Calu3 (cell line): ENCODE measurements at places on chromosomes 5 and 9.

- DNase-seq = peak; percentile 47
Observed at GRCh38 chr5:56356121-56356835, 123.1 kb upstream of the ANKRD55 start.

GRCh38 chr9:70061776-70062175 lies 18.1 kb downstream of the MAMDC2 start:
- no peak for DNase-seq

- DNase-seq = no peak
Observed at GRCh38 chr5:51488803-51489642, 105.8 kb downstream of the ISL1 start.

DNA sequence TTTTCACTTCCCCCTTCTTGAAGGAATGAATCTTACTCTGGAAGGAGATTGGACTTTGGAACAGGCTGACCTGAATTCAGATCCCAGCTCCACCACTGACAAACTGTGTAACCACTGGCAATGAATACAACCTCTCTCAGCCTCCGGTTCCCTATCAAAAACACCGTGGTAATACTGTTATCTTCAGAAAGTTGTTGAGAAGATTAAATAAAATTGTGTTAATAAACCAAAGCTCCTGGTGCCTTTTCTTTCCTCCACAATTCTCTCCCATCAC lies 99.7 kb upstream of the RAI14 start:
- DNase-seq = no peak

DNA sequence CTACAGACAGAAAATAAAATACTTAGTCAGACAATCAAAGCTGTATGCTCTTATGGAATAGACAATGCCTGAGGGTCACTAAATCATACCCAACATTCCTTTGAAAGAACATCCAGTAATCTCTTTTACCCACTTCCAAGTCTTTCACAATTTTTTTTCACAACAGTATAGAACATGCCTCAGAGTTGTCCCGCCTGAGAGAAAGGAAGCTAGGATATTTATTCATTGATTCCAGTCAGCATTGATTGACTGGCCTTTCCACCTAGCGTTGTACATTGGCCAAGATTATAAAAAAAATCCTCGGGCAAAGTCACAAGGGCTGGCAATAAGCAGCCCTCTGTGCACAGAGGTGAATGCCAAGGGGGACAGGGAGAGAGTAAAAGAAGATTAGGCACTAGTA lies 318.1 kb upstream of the PIK3R1 start:
- no peak for DNase-seq

DNA sequence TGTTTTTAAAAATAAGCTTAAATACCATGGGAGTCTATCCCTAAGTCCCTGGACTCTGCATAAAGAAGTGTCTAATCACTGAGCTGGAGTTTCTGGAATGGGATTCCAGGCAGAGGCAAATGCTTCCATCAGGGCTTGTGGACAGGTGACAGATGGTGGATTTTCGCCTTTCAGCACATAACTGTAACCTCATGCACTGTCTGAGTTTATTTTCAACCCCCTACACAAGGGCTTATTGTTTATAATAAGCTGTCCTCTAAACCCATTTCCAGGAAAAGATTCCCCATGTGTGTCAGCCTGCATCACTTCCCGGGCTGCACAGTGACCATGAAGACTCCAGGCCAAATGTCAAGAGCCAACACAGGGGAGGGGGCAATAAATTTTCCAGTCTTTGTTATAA lies 264.0 kb downstream of the PIK3R1 start:
- no peak for DNase-seq

DNA sequence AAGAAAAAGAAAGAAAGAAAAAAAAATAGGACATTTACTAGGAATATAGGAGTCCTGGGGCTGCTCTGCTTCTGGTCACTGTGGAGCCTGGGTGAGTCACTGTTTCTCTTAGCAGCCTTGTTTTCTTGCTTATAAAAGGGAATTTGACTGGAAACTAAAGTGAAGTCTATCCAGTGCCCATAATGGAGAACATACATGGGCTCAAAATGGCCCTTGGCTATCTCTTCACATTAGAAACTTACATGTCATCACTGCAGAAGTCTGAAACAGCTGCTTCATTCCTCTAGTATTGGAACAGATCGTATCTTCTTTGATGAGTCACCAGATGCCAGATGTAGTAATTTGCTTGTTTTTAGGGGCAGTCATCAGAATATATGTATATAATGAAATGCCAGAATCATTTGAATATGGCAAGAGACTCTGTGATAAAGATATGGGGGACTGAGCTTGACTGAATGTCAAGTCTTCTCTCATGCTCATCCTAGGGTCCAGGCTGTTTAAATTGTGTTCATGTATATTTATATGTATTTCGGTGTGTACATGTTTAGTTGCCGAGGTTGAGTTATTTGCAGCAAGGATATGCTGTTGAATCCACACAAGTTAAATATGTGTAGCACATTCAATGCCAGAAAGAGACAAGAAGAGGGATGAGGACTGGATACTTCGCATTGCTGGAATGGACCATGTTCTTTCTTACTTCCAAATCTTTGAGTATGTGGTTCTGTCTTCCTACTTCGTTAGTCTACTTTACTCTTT lies 56.7 kb downstream of the SGCD start:
- DNase-seq = no peak

GRCh38 chr9:128927731-128928411 lies 7.1 kb downstream of the PHYHD1 start:
- peak; percentile 61 for DNase-seq

DNA sequence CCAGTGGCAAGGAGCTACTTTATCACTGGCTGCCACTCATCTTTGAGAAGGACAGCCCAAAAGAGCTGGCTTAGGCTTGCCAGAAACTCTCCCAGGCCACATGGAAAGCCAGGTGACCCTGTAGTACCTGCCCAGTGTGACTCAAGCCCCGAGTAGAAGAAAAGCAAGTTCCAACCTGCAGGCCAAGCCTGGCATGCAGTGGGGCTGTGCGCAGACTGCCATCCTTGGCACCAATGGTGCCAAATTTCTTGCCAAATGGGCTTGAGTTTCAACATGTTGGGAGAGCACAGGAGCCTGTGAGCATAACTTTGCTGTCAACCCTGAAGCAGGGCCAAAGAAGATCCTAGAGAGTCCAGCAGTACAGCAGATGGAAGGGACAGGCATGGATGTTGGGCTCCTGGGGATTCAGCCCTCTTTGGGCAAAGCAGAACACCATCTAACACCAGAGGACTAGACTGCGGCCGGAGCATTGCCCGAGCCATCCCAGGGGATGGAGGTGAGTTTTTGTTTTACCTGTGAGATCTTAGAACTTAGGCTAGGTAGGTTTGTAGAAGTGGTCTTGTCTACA lies 27.3 kb upstream of the SHB start:
- DNase-seq = no peak

DNA sequence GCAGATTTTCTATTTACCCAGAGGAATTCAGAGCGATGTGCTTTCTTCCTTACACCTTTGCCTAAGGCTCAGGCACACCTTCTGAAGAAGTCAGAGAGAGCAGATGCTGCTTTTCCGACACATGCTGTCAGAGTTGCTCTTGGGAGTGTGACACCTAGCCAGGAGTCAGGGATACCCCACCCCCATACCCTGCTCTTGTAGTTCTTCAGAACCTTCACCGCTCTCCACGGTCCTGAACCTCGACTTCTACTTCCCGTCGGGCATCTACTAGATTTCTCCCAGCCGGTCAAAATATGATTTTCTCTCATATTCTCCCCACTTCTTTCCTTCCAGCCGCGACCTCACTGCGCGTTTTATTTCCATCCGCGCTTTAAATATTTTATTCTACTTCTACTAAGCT lies 1.7 kb downstream of the GRIN3A start:
- DNase-seq = no peak

GRCh38 chr5:119079318-119079921 lies 8.5 kb downstream of the DMXL1 start:
- no peak for DNase-seq

GRCh38 chr5:154868702-154869101 lies 10.3 kb downstream of the CNOT8 start:
- no peak for DNase-seq

- no peak for DNase-seq
Observed at GRCh38 chr5:157559301-157559700, 16.3 kb downstream of the ADAM19 start.

DNA sequence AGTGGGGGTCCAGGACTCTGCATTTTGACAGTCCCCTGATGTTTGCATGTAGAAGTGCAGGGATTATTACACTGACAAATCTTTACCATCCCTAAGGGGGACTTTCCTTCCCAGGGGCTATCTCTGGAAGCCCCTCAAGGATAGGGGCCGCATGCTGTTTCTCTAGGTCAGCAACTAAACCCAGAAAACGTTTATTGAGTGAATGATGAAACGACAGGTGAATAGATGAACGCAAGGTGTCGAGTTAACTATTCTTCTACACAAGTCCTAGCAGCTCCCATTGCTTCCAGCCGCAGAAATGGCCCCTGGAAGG lies 281 bp upstream of the HSD17B4 start:
- DNase-seq = no peak

DNA sequence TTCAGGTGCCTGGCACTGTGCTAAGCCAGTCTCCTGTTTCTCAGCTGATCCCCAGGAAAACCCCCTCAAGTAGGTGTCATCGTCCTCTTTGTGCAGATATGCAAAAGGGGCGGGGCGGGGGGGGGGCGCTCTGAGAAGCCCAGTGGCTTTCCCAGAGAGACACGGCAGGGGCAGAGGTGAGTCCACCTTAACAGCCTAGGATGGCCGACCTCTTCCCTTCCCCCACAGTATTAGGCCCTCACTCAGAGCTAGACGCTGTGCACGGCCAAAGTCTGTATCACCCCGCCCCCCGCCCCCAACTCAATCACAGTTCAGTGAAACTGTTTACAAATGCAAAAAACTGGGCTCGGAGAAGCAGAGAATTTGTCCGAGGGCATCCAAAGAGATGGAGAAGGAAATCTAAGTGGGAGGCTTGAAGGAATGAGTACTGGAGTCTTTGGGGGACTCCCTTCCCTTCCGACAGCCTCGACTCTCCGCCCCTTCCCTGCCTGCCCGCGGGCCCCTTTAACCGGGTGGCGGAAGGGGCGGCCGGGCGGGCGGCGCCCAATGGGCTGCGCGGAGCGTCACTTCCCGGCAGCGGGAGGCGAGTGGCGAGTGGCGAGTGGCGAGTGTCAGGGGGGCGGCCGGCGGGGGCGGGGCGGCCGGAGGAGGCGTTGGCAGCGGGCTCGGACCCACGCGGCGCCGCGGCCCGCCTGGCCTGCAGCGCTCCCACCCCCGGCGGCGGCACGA lies at the start of gene ERGIC1:
TSS of gene ERGIC1 (plus strand) at position 566 of the 729 bp plus-strand sequence. CDS start at position 729, 163 bp downstream.
- peak; percentile 87 for DNase-seq

GRCh38 chr5:54764102-54765090 lies 221.0 kb downstream of the ESM1 start:
- no peak for DNase-seq

DNA sequence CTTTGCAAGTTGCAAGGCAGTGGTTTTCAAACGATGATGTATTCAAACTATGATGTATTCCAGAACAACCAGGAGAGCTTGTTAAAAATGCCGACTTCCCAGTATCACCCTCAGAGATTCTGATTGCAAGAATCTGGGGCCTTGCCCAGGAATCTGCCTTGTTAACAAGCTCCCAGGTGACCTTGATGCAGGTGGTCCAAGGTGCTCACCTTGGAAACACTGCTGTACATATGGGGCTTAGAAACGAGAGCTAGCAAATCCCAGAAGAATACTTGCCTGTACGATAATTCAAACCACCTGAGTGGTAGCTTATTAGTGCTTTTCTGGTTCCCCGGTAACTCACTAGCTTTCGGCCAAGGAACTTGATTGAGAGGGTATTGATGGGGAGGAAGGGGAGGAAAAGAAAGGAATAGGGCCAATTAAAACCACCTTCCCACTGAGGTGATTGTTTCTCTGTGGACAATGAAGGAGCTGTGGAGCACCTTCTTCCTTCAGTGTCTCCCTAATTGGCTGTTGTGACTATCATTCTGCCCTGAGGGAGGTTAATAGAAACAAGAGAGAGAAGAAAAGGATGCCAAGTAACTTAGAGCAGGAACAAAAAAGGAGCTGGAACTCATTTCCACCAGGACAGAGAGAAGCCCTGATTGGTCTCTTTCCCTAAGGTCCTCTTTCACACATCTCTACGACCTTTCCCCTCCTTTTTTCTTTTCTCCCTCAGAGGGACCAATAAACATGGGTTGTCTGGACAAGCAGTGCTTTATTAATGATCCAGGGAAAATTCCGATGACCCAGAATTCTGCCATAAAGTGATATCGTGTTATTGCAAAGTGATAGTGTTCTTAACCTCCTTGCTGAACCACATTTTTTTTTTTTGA lies 218.8 kb downstream of the TMEM167A start:
- DNase-seq = no peak

DNA sequence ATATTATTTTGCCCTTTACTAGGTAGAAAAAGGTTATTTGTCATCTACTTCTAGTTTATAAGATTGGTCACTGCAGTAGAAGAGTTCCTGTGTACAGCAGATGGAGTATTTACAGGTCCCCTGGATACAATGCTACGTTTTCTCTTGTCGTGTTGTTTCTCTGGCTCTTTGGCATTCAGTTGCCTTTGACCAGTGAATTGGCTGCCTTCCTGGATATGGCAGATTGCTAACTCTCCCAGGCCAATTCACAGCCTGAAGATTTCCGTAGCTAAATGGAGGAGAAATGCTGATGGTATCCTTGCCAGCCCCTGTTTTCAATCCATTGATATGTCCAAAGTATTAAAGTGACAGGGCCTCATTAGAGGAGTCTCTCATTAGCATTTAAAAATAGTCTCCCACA lies 32.5 kb upstream of the GNAQ start:
- DNase-seq = no peak

- no peak for DNase-seq
Observed at GRCh38 chr5:1771149-1772065, 28.2 kb downstream of the MRPL36 start.

DNA sequence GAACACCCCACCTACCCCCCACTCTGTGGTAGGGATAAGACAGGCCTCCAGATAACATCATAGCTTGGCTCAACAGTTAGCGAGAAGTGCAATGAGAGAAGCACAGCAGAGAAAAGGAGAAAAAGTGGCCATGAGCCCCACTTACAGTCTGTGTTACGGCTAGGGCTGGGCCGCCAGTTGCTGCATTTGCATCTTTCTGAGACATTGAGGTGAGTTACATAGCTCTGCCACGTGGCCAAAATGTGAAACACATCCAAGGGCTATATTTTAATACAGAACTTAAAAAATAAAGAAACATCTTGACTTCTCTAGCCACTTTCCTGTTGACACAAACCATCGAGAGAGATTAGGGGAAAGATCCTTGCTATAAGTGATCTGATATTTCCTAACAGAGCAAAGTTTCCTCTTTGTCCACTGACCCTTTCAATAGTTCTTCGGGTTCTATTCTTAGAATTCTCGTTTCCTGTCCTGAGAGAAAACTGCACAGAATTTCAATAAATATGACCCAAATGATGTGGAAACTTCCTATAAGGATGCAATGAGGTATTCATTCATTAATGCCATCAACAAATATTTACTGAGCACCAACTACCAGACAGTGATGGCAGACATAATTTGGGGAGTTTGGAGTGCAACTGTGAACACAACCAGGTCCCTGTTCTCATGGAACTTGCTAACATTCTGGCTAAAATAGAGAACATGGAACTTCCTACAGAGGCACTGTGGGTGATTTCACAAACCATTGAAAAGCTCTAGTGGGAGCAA lies 3.2 kb upstream of the TLE4 start:
- no peak for DNase-seq
